ENCODE measurements at places on chromosomes 6 and 20. TPM values are rescaled to one million over a fixed set of nuclear protein-coding genes. Genes with fewer than 3 reads are reported as not detected.

Gene ESR1
- not detected for total RNA-seq

Gene SLCO4A1
- 3.6 TPM for total RNA-seq

Gene PKIB
- total RNA-seq = 0.97 TPM

Gene CYP24A1
- total RNA-seq = not detected

Gene PRR18
- total RNA-seq = not detected

Gene SLC35D3
- total RNA-seq = under 0.01 TPM

Gene TRIM31
- not detected for total RNA-seq
